NCI-H446 treated with DMSO at 0.1 percent for 48 hours (cell line): ENCODE measurements at places on chromosomes 7 and 10.
A peak's percentile ranks its signal among the peaks of the same experiment; 100 is the strongest.

GRCh38 chr7:114100810-114101209, 182.0 kb upstream of the PPP1R3A start:
- no peak for DNase-seq

DNA sequence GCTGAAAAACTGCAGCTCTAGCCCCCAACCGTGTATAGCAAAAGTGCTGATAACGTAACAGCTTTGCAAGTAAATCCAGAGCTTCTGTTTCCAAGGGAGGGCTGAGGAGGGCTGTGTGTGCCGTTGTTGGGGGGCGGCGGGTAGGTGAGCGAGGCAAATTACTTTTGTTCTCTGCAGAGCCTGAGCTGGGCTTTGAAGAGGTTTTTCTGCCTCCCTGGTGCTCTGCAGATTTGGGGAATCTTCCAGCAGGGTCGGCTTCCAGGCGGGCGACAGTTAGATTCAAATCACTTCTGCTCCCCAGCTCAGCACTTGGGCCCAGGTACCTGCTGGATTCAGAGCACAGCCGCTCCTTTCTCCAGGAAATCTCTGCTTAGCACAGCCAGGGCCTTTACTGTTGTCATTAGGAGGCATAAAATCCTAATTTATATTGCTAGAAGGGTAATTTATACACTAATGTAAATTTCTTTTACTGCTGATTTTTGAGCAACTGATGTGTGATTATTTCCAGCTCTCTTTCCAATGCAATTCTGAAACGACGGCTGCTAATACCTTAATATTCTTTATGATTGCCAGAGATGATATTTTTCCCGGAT, 442.4 kb downstream of the TYW1 start:
- no peak for DNase-seq

GRCh38 chr10:73416571-73416970, 2.7 kb upstream of the ANXA7 start:
- DNase-seq = no peak

GRCh38 chr10:33876584-33877400, 542.3 kb upstream of the NRP1 start:
- no peak for DNase-seq

DNA sequence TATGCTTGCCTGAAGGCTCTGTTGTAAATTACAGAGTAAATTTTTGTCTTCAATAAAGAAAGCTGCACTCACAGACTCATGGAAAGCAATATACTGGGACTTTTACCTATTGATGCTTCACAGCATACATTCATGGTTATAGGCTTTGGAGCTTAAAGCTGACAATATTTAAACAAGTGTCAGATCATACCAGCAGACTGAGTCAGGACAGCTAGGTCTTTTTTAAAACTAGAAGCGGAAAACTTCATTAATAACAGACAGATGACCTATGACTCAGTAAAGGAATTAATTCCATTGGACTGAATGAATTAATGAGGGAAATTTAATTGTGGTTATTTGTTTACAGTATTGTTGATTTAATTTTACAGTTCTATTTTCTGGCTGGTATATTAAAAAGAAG, 165.8 kb upstream of the DGKB start:
- DNase-seq = no peak

- DNase-seq = no peak
Measured at GRCh38 chr10:4230036-4230435, 445.0 kb upstream of the KLF6 start.

GRCh38 chr10:71268247-71268691, 50.8 kb upstream of the SLC29A3 start:
- DNase-seq = peak; percentile 15

- no peak for DNase-seq
Measured at GRCh38 chr10:116654816-116655215, 34.1 kb downstream of the PNLIPRP2 start.

GRCh38 chr7:143104759-143105158, 27.1 kb upstream of the PIP start:
- DNase-seq = no peak

DNA sequence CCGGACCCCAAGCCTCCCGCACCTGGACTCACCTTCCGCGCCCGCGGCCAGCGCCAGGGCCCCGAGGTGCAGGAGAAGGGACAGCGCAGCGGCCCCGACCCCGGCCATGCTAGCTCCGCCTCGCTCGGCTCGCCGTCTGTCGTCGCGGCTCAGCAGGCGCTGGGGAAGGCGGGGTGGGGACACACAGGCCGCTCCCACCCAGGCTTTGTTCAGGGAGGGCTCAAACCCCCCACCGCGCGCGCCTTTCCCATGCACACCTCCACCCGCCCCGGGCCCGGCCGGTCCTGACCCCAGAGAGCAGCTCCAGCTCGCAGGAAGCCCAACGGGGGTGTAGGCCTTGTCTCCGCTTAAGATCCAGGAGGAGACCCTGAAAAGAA, at the start of gene KCP:
Gene KCP, minus strand, starts transcription at position 141 of the 377 bp plus-strand sequence. Its CDS starts 33 bp downstream, at position 108.
- DNase-seq = no peak

GRCh38 chr10:62031507-62031906, 130.0 kb downstream of the ARID5B start:
- DNase-seq = no peak
